ENCODE measurements at places on chromosomes 13 and 19. TPM values are rescaled to one million over a fixed set of nuclear protein-coding genes. Genes with fewer than 3 reads are reported as not detected.

Gene PTPRH
- total RNA-seq = 38.1 TPM

Gene SLC6A16
- 0.05 TPM for total RNA-seq

Gene ANGPTL4
- not detected for total RNA-seq

Gene SERPINE3
- not detected for total RNA-seq

Gene TRIP10
- 11.5 TPM for total RNA-seq

Gene RAB20
- 26.7 TPM for total RNA-seq

- DNase-seq = peak; percentile 15
These were observed 383.6 kb downstream of the SLITRK1 start for GRCh38 chr13:83498481-83499190.

- DNase-seq = no peak
These were observed 137.1 kb upstream of the WASF3 start for GRCh38 chr13:26420282-26420960.

DNA sequence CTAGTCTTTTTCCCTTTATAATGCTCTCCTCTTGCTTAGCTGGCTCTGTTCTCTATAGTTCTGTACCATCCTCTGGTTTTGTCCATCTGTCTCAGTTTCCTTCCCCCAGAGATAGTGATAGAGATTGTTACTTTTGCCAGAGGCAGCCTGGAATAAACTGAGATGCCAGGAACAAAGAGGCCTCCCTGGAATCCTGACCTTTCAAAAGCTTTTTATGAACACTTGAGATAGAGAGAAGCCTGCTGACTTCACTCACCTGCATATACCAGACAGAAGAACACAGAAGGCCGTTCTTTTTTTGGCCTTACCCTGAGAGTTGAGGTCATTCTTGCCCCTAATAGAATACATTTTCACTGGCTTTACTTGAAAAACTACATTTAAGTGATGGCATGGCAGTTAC, 150.2 kb downstream of the LHFPL6 start:
- DNase-seq = no peak

- DNase-seq = no peak
These were observed 17.4 kb upstream of the AP1M2 start for GRCh38 chr19:10604460-10604980.

GRCh38 chr13:113536461-113537110, 46.1 kb upstream of the DCUN1D2 start:
- no peak for DNase-seq

GRCh38 chr19:51789061-51789795, 5.7 kb upstream of the FPR3 start:
- DNase-seq = no peak

GRCh38 chr13:112756081-112756480, 66.2 kb downstream of the ATP11A start:
- no peak for DNase-seq

DNA sequence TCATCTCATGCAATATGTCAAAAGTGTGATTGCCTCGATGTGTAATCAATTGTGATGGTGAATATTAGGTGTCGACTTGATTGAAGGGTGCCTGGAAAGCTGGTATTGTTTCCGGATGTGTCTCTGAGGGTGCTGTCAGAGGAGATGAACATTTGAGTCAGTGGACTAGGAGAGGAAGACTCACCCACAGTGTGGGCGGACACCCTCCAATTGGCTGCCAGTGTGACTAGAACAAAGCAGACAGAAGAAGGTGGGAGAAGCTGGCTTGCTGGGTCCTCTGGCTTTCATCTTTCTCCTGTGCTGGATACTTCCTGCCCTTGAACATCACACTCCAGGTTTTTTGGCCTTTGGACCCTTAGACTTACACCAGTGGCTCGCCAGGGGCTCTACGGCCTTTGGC, 15.5 kb upstream of the CABP5 start:
- DNase-seq = no peak

- peak; percentile 46 for DNase-seq
These were observed 263.5 kb downstream of the FOXO1 start for GRCh38 chr13:40402931-40403431.

DNA sequence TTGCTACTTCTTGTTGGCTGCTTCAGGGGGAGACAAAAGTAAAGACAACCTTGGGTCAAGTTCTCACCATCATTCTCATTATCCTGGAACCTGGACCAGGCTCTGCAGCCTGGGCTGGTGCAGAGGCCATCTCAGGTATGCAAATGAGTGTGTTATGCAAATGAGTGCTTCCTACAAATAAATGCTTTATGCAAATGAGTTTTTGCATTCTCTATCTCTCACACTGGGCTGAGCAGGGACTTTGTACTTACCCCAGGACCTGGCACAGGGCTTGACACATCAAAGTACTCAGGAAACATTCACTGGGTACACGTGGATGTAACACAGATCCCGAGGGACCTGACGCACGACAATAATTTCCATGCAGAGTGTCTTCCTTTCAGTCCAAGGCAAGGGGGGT, 103.0 kb downstream of the DNAJC15 start:
- DNase-seq = no peak

GRCh38 chr19:35670686-35671085, 4.4 kb downstream of the UPK1A start:
- no peak for DNase-seq

GRCh38 chr13:94860981-94861407, 148.6 kb upstream of the SOX21 start:
- DNase-seq = peak; percentile 39

Data from SK-MEL-5 (cell line).